ENCODE measurements at places on chromosomes 3 and 15. TPM values are rescaled to one million over a fixed set of nuclear protein-coding genes. Genes with fewer than 3 reads are reported as not detected.

Gene GLDN
- total RNA-seq: 5.6 TPM

Gene TMEM266
- 0.66 TPM for total RNA-seq

GRCh38 chr3:174362556-174362955, 496.6 kb upstream of the NAALADL2 start:
- no peak for DNase-seq

DNA sequence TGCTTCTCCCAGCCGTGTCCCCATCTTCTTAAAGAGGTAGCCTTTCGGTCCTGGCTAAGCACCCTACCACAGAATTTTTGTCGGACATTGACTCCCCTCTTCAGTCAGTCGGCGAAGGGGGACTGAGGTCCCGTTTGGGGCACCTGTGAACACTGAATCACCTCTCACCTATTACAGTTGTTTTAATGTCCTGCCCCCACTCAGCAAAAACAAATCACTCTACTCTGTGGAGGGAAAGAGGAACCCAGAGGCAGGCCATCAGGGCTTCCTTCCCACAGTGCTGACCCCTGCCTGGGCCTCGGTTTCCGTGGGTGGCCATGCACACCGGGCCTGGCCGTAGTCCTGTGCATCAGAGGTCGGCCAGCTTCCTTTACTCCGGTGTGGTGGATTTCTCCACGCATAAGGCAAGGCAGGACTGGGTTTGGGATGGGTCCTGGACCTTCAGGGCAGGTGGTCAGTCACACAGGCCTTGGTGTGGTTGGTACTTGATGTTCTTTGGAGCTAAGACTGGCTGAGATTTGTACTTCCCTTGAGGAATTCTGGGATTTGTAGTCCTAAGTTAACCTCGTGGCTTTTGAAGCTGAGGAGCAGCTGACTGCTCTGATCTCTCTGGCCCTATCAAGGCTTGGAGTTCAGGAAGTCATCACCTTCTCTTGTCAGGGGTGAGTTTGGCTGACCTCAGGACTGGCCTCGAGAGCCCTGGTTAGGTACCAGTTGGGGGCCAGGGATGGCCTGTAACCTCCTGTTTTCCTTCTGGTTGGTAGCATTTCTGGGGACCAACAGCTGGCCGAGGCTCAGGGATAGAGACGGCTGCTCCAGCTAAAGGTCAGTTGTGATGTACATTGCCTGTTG, 627 bp upstream of the FAM131A start:
- DNase-seq: peak; percentile 37

- peak; percentile 30 for DNase-seq
Measured at GRCh38 chr3:128846486-128846891, 32.9 kb upstream of the ACAD9 start.

GRCh38 chr15:65326818-65327217, 22.3 kb downstream of the RNU5B-1 start:
- no peak for DNase-seq

GRCh38 chr15:64456634-64457108, 3.7 kb upstream of the ZNF609 start:
- DNase-seq: no peak

DNA sequence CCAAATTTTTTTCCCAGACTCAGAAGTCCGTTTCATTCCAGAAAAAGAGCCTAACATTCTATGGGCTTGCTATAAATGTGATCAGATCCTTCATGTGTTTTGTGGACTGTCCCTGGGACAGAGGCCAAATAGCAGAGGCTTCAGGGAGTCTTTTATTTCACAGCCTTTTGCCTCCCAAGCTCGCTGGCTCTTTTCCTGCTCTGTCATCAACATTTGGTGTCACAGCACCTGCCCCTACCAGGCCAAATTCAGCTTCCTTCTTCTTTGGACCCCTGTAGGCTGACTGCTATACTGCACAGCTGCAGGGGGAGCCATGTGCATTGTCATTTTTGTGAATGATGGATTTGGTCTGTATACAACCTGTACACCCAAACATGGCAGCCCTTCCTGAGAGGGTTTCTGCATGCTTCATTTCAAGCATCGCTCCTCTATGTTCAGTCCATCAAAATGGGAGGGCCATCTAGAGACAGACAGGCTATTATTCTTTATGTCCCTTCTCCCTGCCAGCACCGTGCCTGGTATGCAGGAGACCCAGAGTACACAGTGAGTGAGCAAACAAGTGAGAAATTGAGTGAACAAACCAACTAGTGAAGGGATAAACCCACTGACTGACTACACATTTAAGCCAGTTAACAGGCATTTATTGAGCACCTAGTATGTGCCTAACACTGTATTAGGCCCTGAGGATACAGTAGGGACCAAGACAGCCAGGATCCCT, 17.9 kb upstream of the RPP14 start:
- DNase-seq: no peak
